ENCODE measurements at places on chromosomes 11 and 22. TPM values are rescaled to one million over a fixed set of nuclear protein-coding genes. Genes with fewer than 3 reads are reported as not detected.
A peak's percentile ranks its signal among the peaks of the same experiment; 100 is the strongest.

- DNase-seq = no peak
Measured at GRCh38 chr11:116231543-116231942, 541.2 kb downstream of the BUD13 start.

Gene APOC3
- total RNA-seq = not detected

- DNase-seq = no peak
Measured at GRCh38 chr22:44914026-44914721, 95.6 kb downstream of the PHF21B start.

GRCh38 chr11:18312012-18312411 lies 9.9 kb downstream of the HPS5 start:
- no peak for DNase-seq

Gene RFPL2
- 2.8 TPM for total RNA-seq

- DNase-seq = no peak
Measured at GRCh38 chr11:123174196-123175183, 20.6 kb downstream of the CLMP start.

DNA sequence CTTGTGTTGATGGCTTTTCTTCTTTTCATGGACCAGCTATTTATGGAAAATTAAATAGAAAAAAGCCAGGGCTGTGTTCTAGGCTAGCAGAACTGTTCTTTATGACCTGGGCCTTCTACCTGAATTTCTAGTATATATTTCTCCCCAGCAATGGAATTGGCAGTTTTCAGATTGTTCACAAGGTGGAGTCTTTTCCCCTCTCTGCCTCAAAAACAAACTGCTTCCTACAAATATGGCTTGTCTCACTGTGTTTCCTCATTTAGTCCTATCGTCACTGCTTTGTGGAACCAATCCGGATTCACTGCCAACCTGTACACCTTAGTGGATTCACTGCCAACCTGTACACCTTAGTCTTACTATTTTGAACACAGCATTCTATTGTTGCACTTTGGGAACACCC lies 5.0 kb upstream of the APOL5 start:
- no peak for DNase-seq

GRCh38 chr22:41745968-41746367 lies 46.7 kb downstream of the MEI1 start:
- no peak for DNase-seq

Gene IFITM1
- 10.3 TPM for total RNA-seq

DNA sequence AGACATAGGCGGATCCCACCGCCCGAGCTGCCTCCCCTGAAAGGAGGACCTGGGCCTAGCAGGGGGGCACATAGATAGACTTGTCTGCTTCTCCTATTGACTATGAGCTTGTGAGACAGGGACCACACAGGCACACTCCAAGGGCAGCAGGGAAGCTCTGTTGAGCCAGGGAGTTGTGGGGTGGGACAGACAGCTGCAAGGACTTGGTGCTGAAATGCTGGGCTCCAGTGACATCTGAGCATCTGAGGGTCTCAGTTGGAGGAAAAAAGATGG lies 53.4 kb upstream of the ANO1 start:
- no peak for DNase-seq

DNA sequence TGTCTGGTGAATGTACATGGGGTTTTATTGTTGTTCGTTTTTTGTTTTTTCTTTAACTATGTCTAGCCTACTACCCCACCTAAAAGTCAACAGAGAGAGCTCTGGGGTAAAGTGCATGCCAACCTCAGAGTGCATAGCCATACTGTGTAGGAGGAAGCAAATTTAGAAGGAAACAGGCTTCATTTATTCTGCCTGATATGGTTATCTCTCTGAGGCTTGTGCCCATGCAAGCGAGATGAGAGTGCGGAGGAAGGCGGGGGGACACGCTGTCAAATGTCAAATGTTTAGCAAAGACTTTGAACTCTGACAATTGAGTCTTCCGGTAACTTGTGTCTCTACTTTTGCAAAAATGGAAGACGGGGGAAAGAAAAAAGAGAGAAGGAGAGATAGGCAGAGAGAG lies 295.5 kb downstream of the ETS1 start:
- no peak for DNase-seq

DNA sequence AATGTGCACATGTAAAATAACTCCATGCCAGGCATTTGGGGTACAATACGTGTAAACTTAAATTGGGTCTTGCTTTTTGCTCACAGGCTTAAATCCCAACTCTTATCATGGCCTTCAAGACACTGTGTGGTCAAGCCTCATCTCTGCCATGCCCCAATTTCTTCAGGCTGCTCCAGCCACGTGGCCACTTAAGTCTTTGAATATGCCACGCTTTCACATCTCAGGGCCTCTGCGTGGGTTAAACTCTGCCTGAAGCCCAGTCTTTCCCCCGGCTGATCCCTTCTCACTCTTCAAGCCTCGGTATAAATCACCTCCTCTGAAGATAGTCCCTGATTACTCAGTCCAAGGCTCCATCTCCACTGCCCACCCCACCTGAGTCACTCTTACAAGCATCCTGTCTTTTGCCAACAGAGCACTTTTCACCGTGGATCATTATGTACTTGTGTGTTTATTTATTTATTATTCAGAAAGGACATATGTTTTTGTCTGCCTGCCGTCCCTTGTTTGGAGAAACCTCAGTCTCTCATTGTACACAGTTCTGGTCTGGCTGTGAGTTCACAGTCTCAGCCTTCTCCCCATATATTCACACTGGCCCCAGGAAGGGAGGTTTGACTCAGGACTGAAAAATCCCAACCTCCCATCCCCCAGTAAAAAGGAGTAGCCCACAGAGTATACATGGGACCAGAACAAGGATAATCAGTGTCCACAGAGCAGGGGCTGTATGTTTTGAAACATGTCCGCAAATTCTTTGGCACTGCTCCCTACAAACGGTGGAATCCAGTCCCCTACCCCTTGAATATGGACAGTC lies 344.7 kb downstream of the MN1 start:
- DNase-seq = peak; percentile 45

GRCh38 chr22:42414565-42415303 lies 17.5 kb downstream of the NFAM1 start:
- DNase-seq = no peak

Gene TSSK2
- not detected for total RNA-seq

Data from Caki2 (cell line).